ENCODE measurements at places on chromosomes 11 and 22.

GRCh38 chr22:35258191-35258988, 1.1 kb downstream of the HMGXB4 start:
- DNase-seq = no peak

DNA sequence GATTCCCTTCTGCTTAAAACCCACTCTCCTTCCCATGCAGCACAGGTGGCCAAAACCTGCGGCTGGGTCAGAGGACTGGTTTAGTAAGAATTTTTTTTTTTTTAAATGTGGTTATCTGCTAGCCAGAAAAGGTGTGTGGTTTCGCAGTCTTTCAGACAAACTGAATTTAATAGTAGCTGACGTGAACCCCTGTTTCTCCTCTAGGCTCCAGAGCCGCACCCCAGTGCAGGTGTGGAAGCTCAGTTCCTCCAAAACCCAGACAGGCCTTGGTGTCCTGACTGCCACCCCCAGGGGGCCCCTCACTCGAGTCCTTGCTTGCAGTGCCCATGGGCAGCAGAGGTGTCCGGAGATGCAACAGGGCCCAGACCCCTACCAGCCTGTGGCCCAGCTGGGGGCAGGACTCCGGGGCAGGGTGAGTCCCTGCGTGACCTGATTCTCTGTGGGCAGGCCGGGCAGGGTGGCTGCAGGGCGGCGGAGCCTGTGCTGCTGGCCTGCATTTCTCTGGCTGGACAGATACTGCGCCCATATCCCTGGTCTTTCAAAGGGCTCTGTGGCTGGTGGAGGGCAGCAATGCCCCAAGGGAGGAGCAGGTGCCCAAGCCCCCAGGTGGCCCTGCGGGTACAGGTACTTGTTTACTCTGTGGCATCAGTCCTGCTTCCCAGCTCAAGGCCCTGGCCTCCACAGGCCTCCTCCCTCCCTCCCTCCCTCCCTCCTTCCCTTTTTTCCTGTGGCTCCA, 15.2 kb downstream of the KCNQ1 start:
- DNase-seq = no peak

- DNase-seq = no peak
Observed at GRCh38 chr22:27995801-27996528, 76.9 kb upstream of the PITPNB start.

- no peak for DNase-seq
Observed at GRCh38 chr11:47184711-47185304, 1.4 kb downstream of the PACSIN3 start.

DNA sequence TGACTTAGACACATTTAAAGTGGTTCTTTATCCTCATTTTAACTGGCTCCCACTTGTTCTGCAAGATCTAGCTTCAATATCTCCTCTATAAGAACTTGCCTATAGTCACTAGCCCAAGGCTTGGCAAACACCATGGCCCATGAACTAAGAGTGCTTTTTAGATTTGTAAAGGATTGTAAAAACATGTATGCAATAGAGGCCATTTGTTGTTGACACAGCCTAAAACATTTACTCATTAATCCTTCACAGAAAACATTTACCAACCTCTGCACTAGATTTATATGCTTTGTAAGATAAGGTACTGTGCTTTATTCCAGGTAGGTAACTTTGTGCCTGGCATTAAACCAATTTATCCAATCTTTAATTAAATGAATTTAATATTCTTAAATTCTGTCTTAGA, 5.5 kb downstream of the HYLS1 start:
- DNase-seq = no peak

DNA sequence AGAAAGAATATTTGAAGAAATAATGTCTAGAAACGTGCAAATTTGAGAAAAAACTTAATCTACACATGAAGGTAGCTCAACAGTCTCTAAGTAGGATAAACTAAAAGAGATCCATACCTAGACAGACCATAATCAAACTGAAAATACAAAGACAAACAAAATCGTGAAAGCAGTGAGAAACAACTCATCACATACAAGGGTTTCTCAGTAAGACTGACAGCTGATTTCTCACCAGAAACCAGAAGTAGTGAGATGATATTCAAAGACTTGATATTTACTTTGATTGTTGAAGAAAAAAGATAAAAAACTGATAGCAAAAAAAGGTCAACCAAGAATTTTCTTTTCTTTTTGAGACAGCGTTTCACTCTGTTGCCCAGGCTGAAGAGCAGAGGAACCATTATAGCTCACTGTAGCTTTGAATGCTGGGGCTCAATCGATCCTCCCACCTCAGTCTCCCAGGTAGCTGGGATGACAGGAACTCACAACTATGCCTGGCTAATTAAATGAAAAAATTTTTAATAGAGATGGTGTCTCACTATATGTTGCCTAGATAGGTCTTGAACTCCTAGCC, 17.4 kb downstream of the NPAT start:
- no peak for DNase-seq

GRCh38 chr11:115170133-115170815, 333.9 kb downstream of the CADM1 start:
- peak; percentile 35 for DNase-seq

- DNase-seq = no peak
Observed at GRCh38 chr11:27898166-27898565, 197.9 kb upstream of the BDNF start.

- DNase-seq = no peak
Observed at GRCh38 chr11:100637706-100638105, 49.4 kb upstream of the ARHGAP42 start.

DNA sequence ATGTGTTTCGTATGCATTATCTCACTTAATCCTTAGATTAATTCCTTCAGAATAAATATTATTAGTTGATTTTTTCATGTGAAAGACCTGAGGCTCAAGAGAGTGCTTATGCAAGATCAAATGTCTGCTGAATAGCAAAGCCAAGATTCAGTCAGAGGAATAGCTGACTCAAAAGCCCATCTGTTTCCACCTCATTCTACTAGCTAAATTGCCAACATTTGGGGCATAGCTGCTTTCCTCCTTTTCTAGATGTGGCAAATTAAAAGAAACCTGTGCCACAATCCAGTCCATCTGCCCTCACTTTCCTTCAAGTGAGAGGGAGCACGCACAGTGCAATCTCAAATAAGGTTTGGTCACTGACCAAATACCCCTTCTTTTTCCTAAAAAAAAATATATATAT, 121.1 kb downstream of the PAX6 start:
- no peak for DNase-seq

- DNase-seq = no peak
Observed at GRCh38 chr11:95156133-95156721, 66.6 kb downstream of the ENDOD1 start.

DNA sequence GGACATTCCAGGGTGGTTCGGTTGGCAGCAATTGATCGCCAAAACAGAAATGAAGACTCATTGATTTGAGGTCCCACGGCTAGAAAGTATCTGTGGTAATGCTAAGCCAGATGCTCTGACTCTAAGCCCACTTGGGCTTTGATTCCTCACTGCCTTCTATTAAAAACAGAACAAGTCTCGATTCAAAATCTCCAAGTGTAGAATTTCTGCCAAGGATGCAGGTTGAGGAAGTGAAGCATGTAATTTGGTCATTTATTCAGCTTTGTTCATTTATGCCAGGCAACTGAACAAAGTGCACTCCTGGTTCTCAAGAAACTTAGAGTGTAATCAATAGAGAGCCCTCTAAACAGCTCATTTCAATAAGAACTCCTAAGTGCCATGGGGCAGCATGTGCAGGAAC, 2.3 kb upstream of the CEP295 start:
- no peak for DNase-seq

DNA sequence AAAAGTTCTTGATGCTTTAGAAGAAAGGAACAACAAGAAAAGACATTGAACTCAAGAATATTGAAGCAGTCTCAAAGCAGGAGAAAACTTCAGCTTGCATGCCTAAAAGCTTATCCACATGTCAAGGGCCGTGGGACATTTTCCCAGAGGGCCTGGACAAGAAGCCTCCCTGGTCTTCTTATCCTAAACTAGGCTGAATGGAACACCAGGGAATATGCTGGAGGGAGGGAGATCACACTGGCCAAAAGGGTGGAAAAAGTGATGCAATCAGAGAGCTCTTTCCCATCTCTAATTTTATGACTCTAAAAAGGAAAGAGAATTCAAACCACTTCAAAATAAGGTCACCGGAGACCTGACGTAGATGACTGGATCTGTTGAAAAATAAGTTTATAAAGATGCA, 107.2 kb downstream of the MPPED2 start:
- no peak for DNase-seq

DNA sequence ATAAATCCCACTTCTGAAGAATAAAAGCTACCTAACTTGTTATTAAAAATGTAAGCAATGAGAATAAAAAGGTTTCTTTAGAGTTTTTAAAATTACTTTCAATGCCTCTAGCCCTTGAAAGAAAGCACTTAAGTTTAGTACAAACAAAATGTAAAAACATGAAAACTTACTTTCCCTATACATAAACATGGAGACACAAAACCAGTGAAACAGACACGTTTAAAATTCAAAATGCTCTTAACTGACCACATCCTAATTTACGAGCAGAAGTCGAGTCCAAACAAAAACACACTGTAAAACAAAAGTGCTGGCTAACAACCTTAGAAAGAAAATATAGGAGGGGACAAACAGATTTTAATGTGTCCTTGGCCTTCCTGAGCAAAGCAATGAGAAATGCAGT, 36.6 kb downstream of the TCF20 start:
- DNase-seq = no peak

DNA sequence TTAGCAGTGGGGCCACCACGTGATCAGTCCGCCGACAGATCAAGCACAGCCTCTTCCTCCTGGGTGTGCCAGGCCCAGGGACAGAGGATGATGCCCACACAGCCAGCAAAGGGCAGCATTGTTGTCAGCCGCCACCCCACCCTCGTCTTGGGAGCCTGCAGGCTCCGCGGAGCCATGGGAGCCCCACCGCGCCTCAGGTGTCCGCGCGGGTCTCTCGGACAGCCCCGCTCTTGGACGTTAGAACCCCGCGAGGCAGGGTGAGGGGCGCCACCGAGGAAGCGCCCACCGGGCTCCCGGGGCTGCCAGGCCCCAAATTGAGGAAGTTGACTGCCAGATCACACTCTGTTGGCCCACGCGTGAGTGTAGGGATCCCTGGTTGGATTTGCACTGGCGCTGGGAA, 83.9 kb upstream of the MS4A8 start:
- DNase-seq = no peak

DNA sequence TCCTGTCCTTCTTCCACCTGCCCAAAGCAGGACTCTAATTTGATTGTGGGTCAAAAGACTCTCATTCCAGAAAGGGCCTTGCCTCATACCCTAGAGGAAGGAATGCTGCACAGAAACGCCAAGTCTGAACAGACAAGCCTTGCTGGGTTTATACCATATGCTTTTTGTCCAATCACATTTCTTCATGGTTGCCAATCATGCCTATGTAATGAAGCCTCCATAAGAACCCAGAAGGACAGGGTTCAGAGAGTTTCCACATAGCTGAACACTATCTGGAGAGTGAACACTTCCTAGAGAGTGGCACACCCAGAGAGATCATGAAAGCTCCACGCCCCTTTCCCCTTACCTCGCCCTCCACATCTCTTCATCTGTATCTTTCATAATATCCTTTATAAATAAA, 4.8 kb upstream of the SAA2 start:
- DNase-seq = no peak

DNA sequence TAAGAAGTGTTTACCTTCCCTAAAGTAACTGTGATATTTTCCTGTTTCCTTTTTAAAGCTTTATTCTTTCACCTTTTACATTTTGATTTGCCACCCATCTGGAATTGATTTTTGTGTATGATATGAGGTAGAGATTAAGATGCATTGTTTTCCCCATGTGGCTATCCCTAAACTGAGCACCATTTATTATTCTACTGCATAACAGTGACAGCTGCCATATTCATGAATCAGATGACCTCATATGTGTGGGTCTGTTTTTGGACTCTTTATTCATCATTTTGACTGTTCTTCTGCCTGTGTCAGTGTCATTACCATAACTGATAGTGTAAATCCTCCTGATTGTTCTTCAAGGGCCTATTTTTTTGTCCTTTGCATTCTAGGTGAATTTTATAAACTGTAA, 50.8 kb downstream of the HIPK3 start:
- no peak for DNase-seq

DNA sequence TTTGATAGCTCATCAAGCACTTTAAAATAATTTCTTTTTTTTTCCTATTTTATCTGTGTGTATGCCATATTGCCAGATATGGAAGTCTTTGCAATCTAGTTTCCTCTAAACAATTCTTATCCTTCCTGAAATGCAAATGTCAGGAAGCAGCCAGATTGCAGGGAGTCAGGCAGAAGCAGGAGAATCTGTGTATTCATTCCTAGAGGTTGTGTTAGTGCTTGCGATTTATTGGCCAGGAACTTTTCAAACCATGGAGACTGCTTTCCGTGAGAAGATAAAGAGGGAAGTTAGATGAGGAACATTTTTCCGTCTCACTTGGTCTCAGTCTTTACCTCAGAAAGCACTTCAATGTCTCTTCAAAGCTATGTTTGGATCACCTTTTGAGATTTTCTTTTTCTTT, 91.9 kb downstream of the GRAMD1B start:
- no peak for DNase-seq

DNA sequence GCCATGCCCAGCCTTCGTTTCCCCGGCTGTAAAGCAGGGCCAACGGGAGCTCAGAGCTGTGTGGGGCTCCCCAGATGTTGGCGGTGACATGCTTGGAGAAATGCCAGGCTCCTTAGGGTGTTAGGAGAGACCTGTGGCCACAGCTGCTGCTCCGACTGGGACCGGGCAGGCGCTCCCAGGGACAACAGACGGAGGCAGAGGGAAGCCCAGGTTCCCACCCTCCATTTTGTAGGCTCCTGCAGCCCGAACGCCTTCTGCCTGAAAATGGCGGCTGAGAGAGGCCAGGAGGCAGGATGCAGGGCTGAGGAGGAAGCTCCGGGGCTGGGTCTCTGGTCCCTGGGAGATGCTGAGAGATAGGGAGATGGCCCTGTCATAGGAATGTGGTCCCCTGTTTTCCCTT, 10.0 kb downstream of the CD6 start:
- DNase-seq = no peak

- peak; percentile 82 for DNase-seq
Observed at GRCh38 chr22:45009606-45010531, at the start of gene PHF21B. Gene PHF21B, minus strand, starts transcription at chr22:45010005. Its CDS starts 456 bp downstream, at chr22:45009549.

GRCh38 chr11:65132988-65133700, 1.2 kb downstream of the SYVN1 start:
- DNase-seq = peak; percentile 72

Data from GM13977 (cell line).